Ovary (tissue), 10 donors: ENCODE measurements at places on chromosomes 12 and 14.

DNA sequence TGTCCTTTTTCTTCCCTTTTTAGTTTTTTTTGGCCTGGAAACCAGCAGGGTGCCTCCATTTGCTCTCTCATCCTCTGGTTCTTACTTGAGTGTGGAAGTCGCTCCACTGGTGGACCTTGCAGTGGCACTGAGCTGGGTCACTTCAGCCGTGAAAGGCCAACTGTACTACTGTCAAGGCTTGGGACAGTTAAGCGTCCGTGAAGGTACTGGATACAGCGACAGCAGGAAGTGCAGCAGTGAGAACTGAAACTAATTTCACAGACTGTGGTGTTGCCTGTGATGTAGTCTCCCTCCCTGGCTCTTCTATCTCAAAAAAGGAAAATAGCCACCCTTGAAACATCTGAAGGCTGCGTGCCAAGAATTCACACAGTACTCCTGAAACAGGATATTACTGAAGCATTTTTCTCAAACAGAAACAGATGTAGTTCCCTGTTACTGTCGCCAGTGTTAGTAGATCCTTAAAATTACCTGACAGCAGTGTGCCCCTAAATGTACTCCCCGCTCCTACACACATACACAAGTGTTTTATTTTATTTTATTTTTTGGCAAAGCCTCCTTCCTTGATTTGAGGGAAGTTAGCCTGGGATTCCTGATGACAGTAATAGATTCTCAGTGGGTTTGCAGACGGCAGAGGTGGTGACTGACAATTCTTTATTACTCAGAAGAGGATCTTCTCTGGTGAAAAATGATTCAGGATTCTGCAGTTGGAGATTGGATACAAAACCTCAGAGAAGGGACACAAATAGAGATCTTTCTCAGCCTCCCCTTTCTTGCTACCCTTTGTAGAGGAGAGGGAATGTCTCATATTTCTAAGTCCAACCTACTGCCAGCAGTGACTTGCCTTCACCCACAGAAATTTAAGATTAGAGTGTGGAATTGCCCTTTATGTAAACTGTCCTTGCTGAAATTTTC lies 4.4 kb downstream of the SUSD6 start:
- DNase-seq: peak; percentile 74

- no peak for DNase-seq
These were observed 69.9 kb downstream of the MYRFL start for GRCh38 chr12:69894800-69895383.

DNA sequence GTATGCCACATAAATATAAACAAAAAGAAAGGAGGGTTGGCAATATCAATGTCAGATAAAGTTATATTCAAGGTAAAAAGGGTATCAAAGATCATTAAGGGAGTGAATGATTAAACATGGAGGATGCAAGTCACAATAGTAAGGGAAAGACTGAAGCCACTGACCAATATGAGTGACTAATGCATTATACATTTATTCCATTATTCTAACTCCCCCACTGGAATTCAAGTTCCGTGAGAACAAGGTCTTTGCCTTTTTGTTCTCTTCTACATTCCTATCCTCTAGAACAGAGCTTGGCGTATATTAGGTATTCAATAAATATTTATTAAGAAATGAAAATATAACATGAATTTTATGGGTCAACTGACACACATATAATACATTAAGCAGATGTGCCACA lies 30.7 kb downstream of the MAP4K5 start:
- DNase-seq: no peak

- no peak for DNase-seq
These were observed 6.0 kb upstream of the SHMT2 start for GRCh38 chr12:57223191-57224165.
